ENCODE measurements at places on chromosomes 2 and 18.

DNA sequence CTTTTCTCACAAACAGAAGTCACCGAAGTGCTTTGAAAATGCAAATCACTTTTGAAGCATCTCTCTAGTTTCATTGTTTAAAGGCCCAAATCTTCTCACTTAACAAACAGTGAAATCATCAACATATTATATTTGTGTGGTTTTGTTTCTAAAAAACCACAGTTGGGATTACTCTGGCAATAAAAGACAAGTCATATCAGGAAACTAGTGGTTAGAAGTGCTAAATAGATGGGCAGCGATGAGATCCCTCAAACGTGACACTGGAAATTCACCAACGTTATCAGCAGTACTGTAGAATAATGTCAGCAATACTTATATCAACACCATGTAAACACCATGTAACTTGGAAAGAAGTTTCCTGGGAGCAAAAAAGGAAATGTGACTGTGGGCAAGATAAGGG is 893.5 kb downstream of the SUCLG1 start:
- DNase-seq = no peak

GRCh38 chr2:121408641-121409040 is 122.0 kb upstream of the RNU4ATAC start:
- no peak for DNase-seq

GRCh38 chr2:30777661-30778505 is 29.4 kb downstream of the CAPN13 start:
- DNase-seq = peak; percentile 1

DNA sequence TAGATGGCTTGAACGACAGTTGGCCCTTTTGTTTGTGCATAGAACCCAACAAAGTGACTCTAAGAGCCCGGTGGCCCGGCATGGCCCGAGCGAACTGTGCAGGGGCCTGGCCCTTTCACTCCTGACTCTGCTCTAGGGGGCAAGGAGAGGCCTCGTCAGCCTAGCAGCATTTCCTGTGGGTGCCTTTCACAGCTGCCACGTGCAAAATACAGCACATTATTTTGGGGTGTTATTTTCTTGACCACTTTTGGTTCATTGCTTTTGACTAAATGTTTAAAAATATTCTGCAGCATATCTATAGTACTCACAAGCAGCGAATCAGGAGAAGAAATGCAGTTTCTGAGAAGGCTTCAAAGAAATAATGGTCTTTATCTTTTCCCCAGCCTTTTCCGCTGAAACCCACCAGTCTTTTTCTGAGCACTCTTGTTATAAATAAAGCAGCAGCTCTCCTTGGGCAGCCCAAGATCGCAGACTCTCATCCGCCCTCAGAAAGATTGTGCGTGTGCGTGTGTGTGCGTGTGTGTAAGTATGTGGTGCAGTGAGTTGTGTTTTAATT is 31.3 kb downstream of the DGKD start:
- no peak for DNase-seq

GRCh38 chr2:17879913-17880274 is 1.4 kb downstream of the KCNS3 start:
- no peak for DNase-seq

GRCh38 chr2:55138014-55138881 is 88.0 kb upstream of the RTN4 start:
- DNase-seq = no peak

DNA sequence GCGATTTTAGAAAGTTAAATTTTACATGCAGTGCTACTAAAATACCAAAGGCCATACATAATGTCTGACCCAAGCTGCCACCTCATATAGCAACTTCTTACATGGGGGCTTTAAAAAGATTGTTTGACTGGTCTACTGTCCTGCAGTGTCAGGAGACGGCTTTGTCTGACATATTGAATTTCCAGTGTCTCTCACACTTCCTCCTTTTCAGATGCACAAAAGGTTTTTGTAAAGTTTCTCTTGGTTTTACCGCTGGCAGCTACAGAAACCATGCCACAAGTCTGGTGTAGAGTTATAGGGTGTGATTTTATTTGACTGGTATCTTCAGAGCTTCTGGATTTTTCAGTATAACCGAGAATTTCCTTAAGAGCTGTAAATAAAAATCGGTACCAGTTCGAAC is 1.1 kb upstream of the ASAP2 start:
- no peak for DNase-seq

- DNase-seq = no peak
Measured at GRCh38 chr2:174699993-174700766, 64.1 kb downstream of the CHRNA1 start.

DNA sequence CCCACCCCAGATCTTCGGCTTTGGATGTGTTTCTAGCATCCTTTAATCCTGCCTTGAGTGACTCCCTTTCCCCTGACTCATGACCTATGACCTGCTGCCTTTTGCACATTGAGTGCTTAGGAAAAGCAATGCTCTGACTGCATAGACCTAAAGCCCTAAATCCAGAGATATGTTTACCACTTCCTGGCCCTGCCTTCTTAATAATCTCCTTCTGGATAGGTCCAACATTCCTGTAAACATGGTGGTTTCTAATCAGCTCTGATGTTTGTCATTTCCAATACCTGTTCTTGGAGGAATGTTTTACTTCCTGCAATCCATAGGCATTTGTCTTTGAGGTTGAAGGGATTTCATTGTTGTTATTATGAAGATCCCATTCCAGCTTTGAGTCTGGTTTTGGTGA is 2.3 kb downstream of the SLC3A1 start:
- no peak for DNase-seq

DNA sequence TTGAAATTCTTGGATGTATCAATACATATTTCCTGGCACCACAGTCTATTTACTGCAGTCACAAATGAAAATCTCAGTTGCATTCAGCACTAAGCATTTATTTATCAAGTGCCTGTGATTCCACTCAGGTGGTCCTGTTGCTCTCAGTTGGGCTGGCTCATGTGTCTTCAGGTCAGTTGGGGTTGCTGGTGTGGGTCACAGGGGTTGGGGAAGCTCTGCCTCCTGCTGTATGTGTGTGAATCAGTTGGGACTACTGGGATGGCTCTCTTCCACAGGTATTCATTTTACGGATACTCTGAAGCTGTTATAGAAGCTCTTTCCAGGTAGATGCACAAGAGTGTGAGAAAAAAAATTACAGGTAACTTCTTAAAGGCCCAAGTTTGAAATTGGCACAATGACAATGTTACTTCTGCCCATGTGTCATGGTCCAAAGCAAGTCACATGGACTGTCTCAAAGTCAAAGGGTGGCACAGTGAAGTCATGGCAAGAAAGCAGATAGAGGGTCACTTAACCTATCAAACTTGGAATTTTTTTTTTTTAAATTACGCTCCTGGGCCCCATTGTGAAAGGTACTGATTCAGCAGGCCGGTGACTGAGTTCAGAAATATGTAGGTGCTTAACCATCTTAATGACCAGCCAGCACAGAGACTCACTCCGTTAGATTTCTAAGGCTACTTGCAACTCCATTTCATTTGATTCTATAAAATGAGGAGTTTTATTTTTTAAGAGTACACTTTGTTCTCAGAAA is 249.2 kb upstream of the GCFC2 start:
- DNase-seq = no peak

GRCh38 chr2:210663631-210664089 is 107.3 kb downstream of the CPS1 start:
- no peak for DNase-seq
